Activated CD4-positive, alpha-beta T cell treated with anti-CD3 and anti-CD28 coated beads for 48 hours (primary cell): ENCODE measurements at places on chromosomes 13 and 19.

GRCh38 chr13:95763601-95764000, 86.7 kb downstream of the DNAJC3 start:
- no peak for DNase-seq

DNA sequence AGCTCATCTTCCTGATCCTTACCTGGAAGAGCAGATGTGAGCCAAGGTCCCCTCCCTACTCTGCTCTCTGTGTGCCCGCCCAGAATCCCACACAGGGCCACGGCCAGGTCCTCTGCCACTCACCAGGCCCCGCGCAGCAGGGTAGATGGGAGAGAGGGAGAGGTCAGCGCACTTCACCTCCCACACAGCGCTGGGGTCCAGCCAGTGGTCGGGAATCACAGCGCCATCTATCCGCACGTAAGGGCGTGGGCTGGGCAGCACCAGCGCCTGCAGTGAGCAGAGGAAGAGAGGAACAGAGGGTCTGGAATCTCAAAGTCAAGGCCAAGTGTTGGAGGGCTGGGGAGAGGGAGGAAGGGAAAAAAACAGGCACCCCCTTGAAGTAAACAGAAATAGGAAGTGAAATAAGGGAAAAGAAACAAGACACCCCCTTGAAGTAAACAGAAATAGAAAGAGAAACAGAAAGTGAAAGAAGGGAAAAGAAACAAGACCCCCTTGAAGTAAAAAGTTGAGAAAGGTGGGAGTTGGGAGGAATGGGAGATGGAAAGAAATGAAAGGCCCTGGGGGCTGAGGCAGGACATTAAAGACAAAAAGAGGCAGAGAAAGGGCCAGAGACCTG, 7.0 kb upstream of the PLA2G4C start:
- DNase-seq: no peak

GRCh38 chr19:14544977-14545715, 15.8 kb downstream of the TECR start:
- DNase-seq: no peak

GRCh38 chr19:2636897-2637683, 65.4 kb downstream of the GNG7 start:
- DNase-seq: peak; percentile 82

DNA sequence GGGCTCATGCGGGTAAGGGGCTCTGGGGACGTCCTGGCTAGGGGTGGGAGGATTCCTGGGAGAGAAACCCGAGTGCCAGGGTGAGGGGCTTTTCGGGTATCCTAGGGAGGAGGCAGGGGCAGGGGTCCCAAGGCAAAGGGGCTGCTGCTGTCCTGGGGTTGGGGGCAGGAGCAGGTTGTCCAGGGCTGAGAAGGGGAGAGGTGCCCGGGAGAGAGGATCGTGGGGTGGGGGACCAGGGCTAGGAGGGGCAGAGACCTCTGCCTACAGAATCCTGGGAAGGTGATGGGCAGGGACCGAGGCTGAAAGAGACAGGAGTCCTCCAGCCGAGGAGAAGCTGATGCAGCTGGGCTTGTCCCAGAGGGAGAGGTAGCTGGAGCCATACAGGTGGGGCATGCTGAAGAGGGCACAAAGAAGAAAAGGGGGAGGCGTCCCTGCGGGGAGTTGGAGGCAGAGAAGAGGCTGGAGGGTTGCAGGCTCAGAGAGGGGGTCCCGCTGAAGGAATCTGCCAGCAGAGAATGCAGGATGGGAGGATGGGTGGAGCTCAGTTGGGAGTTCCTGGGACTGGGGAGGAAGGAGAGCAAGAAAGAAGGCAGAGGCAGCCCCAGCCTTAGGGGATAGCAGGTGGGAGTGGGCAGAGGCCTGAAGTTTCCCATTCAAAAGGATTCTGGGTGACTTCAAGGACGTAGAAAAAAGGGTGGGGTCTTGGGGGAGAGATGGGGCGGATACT, 574 bp downstream of the CYP2S1 start:
- DNase-seq: no peak

- no peak for DNase-seq
Observed at GRCh38 chr13:42800109-42800643, 18.8 kb downstream of the FAM216B start.

GRCh38 chr13:40495621-40496001, 170.8 kb downstream of the FOXO1 start:
- DNase-seq: no peak

GRCh38 chr19:38278751-38279150, 14.4 kb downstream of the SPINT2 start:
- no peak for DNase-seq

DNA sequence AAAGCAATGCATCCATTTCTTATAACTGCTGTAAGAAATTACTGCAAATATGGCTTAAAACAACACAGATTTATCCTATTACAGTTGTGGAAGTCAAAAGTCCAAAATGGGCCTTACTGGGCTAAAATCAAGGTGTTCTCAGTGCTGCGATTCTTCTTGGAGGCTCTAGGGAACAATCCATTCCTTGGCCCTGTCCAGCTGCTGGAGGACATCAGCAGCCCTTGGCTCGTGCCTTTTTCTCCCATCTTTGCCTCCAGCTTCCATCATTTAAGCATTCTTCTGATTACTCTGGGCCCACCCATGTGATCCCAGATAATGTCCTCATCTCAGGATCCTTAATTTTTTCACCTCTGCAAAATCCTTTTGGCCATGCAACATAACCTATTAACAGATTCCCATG, 607.1 kb downstream of the DCT start:
- no peak for DNase-seq

GRCh38 chr19:55690109-55690768, 15.2 kb downstream of the EPN1 start:
- DNase-seq: no peak

DNA sequence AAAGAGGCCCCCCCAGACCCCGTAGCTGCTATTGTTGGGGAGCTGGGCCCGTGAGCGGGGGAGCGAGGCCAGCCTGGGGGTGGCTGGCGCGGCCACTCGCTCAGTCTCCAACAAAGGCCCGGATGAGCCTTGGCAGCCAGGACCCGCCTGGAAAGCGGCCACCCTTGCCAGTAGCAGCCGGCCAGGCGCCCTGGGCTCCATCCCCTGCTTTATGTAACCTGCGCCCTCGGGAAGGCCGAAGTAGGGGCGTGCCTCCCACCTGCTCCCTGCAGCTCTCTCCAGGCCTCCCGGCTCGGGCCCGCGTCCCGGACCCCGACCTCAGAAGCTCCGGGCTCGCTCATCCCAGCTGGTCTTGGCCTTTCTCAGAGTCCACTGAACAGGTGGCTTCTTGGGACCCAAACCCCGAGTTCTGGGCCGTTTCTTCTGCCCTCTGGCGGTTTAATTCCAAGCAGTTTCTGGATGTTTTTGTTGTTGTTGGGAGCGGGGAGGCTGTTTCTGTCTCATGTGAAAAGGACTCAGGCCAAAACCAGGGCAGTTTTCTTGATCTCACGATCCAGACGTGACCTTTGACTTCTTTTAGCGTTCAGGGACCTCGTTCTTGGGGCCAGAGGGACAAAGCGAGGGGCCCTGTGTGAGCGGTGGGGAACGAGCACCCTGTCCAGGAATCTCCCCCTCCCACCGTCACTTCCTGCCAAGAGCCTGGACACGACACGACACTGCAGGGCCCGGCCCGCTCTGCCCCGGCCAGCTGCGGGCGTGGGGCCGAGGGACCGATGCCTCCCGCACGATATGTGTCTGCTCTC, 1.2 kb downstream of the CDC34 start:
- peak; percentile 51 for DNase-seq

DNA sequence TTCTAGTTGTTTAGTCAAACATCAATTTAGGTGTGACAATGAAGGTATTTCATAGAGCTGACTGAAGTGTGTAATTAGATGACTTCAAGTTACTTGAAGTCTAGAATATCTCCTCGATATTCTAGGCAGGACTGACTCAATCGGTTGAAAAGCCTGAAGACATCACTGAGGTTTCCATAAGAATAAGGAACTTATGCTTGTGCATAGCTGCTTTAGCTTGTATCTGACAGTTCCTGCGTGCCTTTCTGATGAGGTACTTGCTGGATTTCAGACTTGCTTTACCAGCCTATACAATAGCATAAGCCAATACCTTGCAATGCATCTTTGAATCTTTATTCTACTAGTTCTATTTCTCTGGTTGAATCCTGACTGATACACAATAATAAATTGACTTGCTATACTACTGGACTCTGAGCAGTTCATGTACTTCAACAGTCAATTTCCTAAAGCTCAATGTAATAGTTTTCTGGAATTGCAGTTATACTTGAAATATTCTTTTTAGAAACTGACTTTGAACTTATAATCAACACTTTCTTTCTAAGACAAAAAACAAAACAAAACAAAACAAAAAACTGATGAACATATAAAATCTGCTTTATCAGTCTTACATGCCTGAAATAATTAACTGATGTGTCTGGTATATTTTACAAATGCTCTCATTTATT, 1534.8 kb downstream of the SLITRK5 start:
- no peak for DNase-seq

GRCh38 chr13:25378528-25378927, 6.8 kb downstream of the ATP8A2 start:
- DNase-seq: no peak

DNA sequence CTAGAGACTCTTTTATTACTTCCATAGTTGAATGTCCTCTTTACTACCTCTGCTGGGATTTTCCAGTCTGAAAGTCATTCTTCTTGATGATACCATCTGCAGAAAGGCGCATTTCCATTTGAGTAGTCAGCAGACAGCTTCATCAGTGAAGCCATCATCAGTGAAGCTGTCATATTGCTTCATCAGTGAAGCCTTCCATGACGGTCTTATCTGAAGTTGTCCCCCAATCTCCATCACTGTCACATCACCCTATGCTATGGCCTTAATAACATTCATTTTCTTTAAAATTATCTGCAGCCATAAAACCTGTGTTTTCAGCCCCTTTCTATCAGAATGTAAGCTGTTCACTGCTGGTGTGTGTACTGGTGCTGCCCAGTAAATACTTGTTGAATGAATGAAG, 151.6 kb downstream of the B3GLCT start:
- no peak for DNase-seq
